Dermis microvascular lymphatic vessel endothelial cell (primary cell): ENCODE measurements at places on chromosomes 3 and 15. TPM values are rescaled to one million over a fixed set of nuclear protein-coding genes. Genes with fewer than 3 reads are reported as not detected.

Gene GOLGA6L7
- total RNA-seq, result not detected in 2 replicates

Gene TRPM1
- under 0.01 and 0.25 TPM in 2 replicates for total RNA-seq

Gene SPSB4
- total RNA-seq, result under 0.01 TPM in 2 replicates

Gene IMPG2
- 0.26 and 0.76 TPM in 2 replicates for total RNA-seq

Gene HESX1
- total RNA-seq, result 0.13 and 0.63 TPM in 2 replicates

Gene CCDC13
- total RNA-seq, result 0.13 and 0.25 TPM in 2 replicates

Gene SRGAP3
- 1.0 and 2.3 TPM in 2 replicates for total RNA-seq

Gene GABRB3
- 0.13 TPM in 2 replicates for total RNA-seq

Gene SERPINI2
- not detected in 2 replicates for total RNA-seq

Gene EPHA3
- total RNA-seq, result not detected in 2 replicates

Gene GOLGA8T
- total RNA-seq, result under 0.01 and 0.13 TPM in 2 replicates

Gene AHSG
- under 0.01 TPM in 1 of 2 replicates, not detected in the other for total RNA-seq

Gene SPPL2A
- total RNA-seq, result 56.9 and 88.5 TPM in 2 replicates

Gene AGBL1
- total RNA-seq, result not detected in 2 replicates

Gene OR5K2
- total RNA-seq, result not detected in 2 replicates

Gene DISP2
- under 0.01 and 0.13 TPM in 2 replicates for total RNA-seq

Gene C3orf18
- total RNA-seq, result 1.5 and 1.9 TPM in 2 replicates

Gene MYH15
- total RNA-seq, result under 0.01 and 0.13 TPM in 2 replicates

Gene CLDN16
- not detected in 2 replicates for total RNA-seq

Gene RTP3
- total RNA-seq, result not detected in 2 replicates

Gene FAM174B
- 62.6 and 87.6 TPM in 2 replicates for total RNA-seq

DNA sequence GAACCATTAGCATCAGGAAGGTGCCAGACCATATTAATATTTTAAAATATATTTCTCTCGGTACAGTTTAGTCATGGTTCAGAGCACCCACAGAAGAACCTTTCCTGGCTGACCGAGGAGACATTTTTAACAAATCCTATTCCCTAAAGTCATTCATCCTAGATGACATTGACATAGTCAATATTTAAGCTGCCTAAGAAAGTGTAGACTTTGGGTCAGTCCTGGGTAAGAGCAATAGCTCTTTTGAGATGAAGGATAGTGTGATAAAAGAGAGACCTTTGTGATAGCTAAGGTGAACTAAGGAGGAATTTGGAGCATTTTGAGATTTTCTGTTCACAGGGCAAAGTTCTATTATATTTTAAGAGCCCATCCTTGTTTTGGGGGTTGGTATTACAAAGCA, 47.5 kb downstream of the ZNF609 start:
- no peak for DNase-seq

GRCh38 chr15:39433376-39433775, 147.5 kb upstream of the THBS1 start:
- DNase-seq, result no peak

GRCh38 chr3:37218206-37218605, 43.8 kb upstream of the LRRFIP2 start:
- DNase-seq, result no peak

DNA sequence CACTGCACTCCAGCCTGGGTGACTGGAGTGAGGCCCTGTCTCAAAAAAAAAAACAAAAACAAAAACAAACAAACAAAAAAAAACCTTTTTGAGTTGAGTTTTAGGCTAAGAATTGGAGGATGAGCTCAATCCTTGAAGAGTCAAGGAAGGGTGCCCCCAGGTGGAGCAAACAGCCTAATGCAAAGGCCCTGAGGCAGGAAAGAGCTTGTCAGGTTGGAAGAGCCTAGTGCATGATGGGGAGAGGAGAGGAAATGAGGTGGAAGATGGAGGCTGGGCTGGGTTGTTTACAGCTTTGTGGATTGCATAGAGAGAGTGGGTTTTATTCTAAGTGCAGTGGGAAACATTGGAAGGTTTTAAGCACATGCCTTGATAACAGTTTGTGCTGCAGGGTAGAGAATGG, 2.1 kb upstream of the SNX22 start:
- peak; percentile 29 for DNase-seq

DNA sequence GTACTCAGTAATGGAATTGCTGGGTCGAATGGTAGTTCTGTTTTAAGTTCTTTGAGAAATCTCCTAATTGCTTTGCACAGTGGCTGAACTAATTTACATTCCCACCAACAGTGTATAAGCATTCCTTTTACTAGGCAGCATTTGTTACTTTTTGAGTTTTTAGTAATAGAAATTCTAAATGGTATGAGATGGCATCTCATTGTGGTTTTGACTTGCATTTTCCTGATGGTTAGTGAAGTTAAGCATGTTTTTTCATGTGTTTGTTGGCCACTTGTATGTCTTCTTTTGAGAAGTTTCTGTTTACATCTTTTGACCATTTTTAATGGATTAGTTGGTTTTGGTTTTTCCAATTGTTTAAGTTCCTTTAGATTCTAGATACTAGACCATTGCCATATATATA, 28.4 kb downstream of the TP63 start:
- DNase-seq, result no peak

- DNase-seq, result no peak
These were observed 406.2 kb downstream of the RBMS3 start for GRCh38 chr3:29686889-29687592.

DNA sequence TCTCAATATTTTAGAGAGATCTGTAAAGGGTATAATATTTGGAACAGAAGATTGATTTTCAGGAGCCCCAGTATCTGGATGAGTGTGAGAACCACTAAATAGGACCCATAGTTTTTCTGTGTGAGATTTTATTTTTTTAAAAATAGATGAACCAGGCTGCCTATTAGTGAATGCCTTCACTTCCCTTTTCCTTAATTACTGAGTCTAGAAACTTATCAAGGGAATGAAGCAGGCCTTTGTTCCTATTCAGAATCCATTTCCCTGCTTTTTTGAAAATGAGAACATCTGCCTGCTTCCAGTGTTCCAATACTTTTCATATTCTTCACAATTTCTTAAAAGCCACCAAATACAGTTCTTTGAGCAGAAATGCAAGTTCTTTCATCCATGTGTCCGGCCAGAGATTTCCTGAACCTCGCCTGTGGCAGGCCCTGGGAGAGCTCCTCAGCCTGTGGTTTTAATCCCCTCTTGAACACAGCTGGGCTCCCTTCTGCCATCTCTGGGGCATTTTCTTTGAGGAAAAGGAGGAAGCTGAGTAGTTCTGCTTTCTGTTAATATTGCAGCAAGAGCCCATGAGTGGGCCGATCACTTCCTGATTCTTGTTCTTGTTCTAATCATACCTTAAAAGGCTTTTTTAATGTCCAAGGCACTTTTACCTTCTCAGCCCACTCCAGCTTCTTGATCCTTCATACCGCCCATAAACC, 4.7 kb downstream of the EHD4 start:
- peak; percentile 56 for DNase-seq

DNA sequence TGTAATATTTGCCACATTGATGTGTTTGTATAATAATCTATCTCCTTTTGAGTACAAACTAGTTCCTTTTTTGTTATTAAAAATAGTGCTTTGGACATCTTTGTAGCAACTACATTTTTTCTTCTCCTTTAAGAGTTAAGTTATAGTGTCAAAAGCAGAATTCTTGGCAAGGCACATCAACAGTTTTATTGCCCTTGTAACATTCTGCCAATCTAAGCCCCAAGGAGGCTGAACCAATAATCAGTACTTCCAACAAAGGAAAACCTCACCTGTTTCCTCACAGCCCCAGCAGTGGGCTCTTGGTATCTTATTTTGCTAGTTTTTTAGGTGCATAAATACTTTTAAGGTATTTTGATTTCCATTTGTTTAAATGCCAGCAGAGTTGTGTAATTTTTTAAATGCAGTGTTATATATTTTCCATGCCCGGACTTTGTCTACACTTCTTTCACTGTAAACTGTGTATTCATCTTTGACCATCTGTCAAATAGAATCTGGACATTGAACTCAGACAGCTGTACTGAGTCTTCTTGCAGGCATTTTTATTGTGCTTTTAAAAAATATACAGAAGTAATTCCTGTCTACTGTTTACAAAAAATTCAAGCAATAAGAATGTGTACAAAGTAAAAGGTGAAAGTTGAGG, 101.0 kb downstream of the MYLK start:
- no peak for DNase-seq

DNA sequence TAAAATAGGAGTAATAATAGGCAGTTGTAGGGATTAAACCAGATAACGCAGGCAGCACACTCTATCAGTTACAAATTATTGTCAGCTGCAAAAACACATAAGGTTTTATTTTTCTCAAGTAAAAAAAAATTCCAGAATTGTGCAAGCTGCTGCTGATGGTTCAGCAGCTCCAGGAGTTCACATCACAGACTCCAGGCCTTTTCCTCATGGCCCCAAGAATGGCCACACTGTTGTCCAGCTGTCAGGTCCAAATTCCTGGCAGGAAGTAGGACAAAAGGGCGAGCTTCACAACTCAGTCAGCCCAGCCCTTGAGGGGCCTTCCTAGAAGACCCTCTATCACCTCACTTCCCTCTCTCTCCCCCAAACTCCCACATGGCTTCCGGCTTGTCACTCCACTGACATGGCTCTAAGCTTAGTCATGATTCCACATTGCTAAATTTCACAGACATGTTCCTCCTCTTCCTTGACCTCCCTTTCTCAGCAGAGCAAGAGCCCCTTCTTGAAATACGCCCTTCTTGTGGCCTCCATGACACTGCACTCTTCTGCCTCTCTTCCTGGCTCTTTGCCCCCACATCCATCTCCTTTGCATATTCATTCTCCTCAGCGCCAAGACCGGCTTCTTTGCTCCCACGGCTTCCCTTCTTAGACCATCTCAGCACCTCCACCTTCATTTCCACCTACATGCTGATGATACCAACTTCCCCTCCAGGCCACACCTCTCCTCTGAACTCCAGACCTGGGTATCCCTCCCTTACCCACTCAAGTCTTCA, 27.4 kb upstream of the FAM174B start:
- no peak for DNase-seq

DNA sequence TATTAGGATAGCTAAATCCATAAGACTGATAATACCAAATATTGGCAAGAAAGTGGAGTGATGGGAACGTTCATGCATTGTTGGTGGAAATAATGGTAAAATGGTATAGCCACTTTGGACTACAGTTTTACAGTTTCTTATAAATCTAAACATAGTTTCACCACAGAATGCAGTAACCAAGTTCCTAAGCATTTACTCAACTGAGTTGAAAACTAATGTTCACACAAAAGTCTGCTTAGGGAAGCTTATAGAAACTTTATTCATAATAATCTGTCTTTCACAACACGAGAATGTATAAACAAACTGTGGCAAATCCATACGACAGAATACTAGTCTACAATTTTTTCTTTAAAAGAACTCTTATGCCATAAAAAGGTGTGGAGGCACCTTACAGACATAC, 969.3 kb downstream of the FHIT start:
- no peak for DNase-seq

GRCh38 chr3:195005251-195005620, 265.7 kb downstream of the XXYLT1 start:
- no peak for DNase-seq

DNA sequence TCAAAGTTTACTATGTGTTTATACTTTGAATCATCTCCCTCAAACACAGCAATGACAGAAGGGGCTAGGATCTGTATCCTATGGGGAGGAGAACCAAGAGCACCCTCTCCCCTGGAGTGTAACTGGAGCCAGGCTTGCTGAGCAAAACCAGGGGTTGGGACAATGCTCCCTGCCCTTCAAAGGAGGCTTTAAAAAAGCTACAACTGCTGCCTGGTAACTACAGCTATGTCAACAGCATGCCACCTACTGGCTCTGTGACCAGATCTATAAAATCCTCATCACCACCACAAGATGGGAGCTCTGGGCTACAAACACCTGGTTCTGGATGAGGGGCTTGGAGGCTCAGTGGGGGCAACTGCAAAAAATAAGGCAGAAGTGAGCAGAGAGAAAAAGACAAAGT, 61.9 kb downstream of the ANO10 start:
- peak; percentile 3 for DNase-seq

- DNase-seq, result no peak
These were observed 26.7 kb upstream of the COL6A6 start for GRCh38 chr3:130490241-130490640.

GRCh38 chr3:35592589-35593295, 46.6 kb upstream of the ARPP21 start:
- DNase-seq, result no peak

- DNase-seq, result no peak
These were observed 261.4 kb upstream of the C2CD4B start for GRCh38 chr15:62426387-62426956.

DNA sequence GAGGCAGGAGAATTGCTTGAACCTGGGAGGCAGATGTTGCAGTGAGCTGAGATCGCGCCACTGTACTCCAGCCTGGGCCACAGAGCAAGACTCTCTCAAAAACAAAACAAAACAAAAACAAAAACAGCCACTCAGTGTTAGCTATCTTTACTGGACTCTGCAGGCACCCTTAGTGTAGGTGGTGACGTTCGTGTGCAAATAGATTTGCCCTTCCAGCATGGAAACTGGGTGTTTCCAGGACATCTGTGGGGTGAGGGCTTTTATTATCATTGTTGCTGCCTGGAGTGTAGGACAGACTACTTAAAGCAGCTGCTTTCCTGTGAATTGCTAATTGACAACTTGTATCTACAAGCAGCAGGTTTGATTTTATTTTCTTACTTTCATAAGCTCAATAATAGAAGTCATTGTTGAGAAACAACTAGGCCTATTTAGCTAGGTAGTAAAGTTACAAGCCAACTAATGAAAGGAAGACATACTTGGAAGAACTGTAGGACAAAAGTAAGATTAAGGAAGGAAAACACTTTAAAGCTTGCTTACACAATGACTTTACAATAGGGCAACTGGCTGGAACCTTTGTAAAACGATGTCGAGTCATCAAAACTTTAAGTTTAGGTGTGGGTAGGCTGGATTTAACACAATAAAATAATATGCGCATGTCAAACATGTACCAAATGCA, 25.4 kb upstream of the SPPL2A start:
- DNase-seq, result no peak

GRCh38 chr3:108474581-108474980, 35.8 kb downstream of the MYH15 start:
- DNase-seq, result no peak

DNA sequence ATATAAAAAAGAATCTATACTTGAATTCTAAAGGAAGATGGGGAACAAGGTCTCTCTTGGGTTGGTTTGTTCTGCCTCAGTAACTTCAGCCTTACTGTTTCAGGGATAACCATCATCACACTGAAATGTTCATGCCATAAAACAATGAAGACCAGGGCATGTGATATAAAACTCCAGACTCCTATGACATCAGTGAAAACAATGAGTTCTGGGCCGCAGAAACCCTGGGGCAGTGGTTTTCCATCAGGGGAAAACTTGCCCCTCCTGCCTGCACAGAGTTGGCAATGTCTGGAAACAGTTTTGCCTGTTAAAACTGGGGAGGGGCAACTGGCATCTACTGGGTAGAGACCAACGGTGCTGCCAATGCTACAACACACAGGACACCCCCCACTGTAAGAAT, 46.8 kb downstream of the CA12 start:
- no peak for DNase-seq

GRCh38 chr3:46378426-46378942, 7.7 kb downstream of the CCR5 start:
- peak; percentile 49 for DNase-seq

GRCh38 chr3:160569894-160570652, 4.7 kb upstream of the KPNA4 start:
- DNase-seq, result peak; percentile 49

GRCh38 chr3:23710555-23710954, 95.2 kb upstream of the UBE2E1 start:
- peak; percentile 35 for DNase-seq
